A549 (cell line): ENCODE measurements at places on chromosomes 2 and 18.

- no peak for DNase-seq
Measured at GRCh38 chr2:101521487-101521886, 46.6 kb upstream of the RFX8 start.

DNA sequence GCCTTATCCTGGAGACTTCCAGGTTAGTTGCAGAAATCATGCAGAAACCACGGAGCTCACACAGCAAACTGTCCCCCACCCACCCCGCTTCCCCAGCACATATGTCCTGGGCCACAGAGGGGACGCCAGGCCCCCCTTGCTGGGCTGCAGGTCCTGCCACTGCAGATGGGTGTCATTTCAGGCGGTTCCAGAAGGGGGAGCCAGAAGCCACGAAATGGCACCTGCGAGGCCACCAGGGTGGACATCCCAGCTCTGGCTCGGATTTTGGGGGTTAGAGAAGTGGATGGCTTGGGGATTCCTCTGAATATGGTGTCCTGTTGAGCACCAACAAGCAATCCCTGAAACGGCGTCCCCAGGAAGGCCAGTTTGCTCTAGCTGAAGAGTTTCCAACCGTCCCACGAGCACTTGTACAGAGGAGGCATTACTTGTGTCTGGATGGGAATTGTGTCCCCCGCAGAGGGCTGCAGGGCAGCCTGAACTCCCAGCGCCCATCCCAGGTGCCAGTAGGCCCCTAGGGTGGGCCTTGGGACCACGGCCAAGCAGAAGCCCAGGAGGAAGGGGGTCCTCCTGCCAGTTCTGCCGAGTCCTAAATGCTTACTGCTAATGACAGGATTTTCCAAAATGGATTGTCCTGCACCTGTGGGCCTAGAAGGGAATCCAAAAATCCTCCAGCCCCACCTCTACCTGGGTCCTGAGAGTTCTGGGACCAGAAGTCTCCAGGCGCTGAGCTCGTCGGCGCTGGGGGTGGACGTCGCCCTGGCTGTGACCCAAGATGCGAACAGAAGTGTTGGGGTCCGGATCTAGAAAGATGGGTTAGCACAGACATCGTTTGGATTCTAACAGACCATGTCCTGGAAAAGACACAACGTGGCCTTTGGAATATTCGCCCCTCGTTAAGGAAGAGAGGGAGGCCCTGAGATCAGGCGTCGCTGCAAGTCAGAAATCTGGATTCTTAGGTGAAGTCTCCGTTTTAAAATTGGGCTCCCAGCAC lies 14.6 kb upstream of the NFATC1 start:
- DNase-seq, result peak; percentile 29

GRCh38 chr2:20419007-20419576 lies 27.8 kb upstream of the RHOB start:
- no peak for DNase-seq

DNA sequence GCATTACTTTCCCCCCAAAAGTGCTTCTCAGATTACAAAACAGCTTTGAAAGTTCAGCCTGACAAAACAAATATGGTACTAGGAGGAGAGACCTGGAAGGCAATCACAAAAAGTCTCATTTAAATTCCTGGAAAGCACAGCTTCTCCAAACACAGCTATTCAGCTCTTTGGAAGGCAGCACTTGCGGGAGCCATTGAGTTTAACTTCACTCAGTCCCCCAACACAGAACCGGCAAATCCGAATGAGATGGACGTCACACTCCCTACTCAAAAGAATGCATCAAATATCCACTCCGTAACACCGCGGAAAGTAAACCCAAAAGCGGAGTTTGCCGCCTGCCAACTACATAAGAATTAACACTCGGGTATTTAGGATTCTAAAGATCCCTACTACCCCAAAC lies 638 bp downstream of the ST6GAL2 start:
- peak; percentile 59 for DNase-seq

GRCh38 chr2:129129087-129129486 lies 810.4 kb upstream of the HS6ST1 start:
- DNase-seq, result no peak

- no peak for DNase-seq
Measured at GRCh38 chr18:57984490-57985115, 59.4 kb upstream of the NEDD4L start.

GRCh38 chr2:136213836-136214235 lies 95.9 kb upstream of the CXCR4 start:
- no peak for DNase-seq

DNA sequence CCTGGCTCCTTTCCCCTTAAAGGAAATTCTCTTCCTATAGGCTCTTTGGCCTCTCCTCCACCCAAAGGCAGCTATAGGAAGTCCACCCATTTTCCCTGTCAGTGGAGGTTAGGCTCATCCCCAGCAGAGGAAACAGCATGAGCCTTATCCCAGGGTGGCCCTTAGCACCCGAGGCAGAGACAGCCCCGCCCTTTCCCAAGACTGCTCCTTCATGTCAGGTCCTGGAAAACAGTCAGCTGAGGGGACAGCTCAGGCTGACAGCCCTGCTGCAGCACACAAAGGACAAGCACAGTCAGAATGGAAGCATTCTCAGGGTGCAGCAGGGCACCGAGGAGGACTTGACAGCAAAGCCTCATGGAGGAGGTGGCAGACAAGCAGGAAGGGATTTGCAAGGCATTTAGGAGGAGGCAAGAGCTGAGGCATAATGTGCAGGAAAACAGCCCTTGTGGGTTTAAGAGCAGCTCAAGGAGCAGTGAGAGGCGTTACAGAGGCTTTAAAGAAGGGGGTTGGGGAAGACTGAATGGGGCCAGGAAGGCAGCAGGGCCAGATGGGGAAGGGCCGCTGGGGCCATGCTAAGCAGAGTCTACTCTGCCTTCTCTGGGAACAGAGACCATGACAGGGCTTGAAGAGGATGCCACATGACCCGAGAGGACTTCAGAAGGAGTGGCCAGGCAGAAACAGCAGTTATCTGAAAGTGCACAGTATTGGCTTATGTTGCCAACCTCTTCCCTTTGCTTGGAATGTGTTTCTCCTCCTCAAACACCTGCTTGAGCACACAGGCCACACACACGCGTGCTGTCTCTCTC lies 216.6 kb downstream of the SH3BP4 start:
- no peak for DNase-seq
